Activated T-helper 1 cell treated with anti-CD3 and anti-CD28 coated beads, Interleukin-2, amount 50 U/mL, for 16 hours (primary cell): ENCODE measurements at places on chromosomes 3 and 15.

DNA sequence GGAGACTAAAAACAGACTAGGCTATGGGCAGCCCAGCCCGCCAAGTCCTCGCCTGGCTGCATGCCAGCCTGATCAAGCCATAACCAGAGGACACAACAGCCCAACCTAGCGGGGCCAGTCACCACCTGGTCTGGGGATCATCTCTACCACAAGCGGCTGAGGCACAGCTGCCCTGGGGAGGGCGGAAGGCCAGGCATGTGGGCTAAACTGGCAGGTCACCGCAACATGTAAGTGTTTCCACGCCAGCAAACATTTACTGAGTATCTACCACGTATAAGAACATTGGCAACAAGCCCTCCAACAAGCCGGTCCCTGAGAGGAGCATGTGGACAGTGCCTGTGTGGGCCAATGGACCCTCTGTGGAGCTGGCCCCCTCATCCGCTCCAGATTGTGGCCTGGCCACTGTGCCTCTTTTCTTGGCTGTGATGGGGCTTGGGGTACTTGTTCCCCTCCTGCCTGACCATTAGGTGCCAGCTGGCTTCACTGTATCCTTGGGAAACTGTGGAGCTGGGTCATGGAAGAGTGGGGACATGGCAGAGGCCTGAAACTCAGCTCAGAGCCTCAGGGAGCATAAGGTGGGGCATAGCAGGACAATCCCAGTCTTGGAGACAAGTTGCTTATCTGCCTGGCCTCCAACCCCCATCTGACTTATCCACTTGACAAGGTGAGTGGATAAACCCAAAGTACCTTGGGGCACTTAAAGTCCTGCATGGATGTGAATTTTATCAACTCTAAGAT lies 9.0 kb downstream of the UBXN7 start:
- DNase-seq: no peak

- DNase-seq: no peak
Observed at GRCh38 chr3:155192957-155193746, 100.3 kb downstream of the STRIT1 start.

DNA sequence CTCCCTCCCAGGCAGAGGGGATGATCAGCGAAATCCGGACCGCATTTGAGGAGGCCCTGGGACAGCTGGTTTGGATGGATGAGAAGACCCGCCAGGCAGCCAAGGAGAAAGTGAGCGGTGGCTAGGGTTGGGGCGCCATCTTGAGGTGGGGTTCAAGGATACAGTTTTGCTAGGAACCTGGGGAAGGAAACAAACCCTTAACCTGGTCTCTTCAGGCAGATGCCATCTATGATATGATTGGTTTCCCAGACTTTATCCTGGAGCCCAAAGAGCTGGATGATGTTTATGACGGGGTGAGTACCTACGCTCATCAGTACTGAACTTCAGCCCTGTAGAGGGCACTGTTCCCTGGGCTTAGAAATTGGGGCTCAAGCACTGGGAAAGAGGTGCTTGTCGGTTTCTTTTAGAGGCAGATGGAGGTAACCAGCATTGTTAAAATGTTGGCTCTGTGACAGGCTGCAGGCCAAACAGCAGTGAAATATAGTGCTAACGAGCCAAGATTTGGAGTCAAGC lies 9.6 kb upstream of the PSMD2 start:
- DNase-seq: peak; percentile 44

GRCh38 chr3:136281966-136282520 lies 31.9 kb downstream of the PCCB start:
- DNase-seq: no peak

DNA sequence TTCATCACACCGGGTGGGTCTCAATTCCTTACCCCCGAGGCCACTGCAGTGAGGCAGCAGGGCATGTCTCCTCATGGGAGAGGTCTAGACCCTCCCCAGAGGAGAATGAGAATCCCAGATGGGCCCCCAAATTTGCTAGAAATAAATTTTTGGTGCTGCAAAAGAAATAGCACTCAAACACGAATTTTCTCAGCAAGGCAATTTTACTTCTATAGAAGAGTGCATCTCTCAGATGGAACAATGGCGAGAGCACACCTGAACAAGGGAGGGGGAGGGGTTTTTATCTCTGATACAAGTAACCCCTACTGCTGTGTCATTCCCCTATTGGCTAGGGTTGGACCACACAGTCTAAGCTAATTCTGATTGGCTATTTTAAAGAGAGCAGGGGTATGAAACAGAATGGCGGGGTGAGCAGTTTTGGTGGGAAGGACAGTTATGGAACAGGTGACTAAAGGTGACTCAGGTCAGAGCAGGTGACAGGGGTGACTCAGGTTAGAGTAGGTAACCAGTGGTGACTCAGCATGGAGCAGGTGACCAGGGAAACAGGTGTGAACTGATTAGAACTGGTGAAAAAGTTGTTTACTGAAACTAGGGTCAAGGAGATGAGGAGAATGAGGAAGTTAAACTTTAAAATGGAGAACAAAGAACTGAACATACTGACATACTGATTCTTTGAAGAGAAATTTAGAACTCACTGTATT lies 93.0 kb upstream of the WNT7A start:
- DNase-seq: no peak

DNA sequence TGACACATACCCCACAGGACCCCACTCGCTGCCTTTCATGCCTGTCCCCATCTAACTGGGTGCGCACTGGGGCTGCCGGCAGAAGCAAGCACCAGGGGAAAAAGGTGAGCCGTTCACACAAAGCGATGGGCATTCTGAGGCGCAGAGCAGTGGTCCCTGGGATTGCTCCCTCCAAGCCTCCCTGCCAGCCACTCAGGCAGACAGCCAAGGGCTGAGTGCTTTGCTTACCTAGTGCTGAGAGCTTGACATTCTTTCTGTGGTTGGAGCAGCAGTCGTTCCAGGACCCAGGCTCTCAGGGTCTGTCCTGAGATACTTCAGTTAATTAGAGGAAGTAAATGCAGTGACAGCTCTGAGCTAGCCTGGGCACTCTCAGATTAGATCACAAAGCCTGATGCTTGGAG lies 5.7 kb downstream of the ESYT3 start:
- DNase-seq: no peak

GRCh38 chr15:43828061-43828657 lies 1.4 kb downstream of the WDR76 start:
- no peak for DNase-seq

DNA sequence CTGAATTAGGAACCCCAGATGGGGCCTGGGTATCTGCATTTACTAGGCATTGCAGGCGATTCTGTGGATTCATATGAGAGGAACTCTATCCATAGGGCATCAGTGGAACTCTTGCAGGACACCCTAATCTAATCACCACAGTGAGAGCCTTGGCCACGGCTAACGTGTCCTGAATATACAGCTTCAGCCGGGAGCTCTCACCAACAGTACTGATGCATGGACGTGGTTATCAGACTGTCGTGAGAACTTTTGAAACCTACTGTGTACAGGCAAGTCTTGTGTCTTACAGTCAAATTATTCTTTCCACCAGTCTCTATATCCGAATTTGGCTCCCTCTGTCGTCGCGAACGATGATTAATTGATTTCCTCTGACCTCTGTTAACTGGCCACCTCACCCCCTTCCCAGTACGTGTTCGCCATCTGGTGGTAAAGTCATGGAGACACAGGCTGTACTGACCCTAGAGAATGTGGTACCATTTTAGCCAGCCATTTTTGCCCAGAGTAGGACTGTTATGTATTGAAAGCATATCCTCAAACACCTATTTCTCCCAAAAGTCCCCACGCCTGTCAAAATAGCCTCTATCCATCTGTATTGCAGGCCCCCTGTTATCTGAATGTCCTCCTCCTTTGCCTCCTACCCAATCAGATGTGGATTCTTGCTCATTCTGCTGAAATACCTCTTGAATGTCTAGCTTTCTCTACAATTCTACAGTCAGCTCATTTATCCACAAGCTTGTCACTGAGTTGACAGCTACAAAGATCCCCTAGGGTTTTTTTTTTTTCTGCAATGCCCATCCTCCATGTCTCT lies 39.7 kb downstream of the GLDN start:
- DNase-seq: no peak

- DNase-seq: no peak
Observed at GRCh38 chr3:168422843-168423242, 327.1 kb upstream of the GOLIM4 start.

DNA sequence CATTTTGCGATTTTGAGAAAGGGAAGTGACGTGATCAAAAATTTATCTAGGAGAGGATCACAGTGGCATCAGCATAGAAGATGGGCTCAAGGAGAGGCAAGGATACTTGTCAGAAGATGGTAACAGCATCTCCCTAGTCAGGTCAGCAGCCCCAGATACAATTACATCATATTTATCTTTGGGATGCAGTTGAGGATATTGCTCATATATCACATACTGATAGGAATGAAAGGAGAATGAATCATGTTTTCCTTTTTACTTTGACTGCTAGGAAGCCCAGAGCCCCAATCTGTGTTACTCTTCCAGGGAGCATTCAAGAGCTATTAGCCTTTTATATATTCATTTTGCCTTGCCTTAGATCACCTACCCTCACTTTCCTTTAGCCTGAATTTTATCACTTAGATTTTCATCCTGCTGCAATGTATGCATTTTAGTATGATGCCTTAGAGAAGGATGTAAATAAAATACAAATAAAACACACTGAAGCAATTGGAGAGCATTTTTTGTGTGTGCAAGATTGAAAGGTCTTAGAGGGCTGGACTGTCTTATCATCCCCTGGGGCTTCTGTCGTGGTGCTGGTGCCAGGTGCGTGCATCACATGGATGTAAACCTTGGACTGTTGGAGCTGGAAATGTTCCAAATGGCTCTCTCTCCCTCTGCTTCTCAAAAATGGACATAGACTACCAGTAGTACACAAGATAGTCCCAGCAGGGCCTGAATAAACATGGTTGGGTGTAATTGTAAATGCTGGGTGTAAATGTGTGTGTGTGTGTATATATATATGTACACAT lies 40.3 kb downstream of the CORO2B start:
- DNase-seq: no peak

DNA sequence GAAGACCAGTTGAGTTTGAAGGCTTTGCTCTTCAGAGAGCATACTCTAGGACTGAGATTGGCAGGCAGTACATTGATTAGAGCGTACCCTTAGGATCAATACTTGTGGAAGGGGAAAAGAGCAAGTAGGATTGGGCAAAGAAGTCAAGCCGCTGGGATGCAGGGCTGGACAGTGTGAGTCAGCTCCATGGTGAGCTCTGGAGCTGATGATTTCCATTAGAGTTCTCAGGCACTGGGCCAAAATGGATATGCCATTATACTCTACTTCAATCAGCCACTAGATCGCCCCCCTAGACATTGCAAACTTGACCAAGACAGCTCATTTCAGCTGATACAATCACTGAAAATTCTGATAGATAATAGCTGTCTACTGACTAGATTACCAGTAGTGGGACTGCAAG lies 432.7 kb upstream of the ALCAM start:
- no peak for DNase-seq

DNA sequence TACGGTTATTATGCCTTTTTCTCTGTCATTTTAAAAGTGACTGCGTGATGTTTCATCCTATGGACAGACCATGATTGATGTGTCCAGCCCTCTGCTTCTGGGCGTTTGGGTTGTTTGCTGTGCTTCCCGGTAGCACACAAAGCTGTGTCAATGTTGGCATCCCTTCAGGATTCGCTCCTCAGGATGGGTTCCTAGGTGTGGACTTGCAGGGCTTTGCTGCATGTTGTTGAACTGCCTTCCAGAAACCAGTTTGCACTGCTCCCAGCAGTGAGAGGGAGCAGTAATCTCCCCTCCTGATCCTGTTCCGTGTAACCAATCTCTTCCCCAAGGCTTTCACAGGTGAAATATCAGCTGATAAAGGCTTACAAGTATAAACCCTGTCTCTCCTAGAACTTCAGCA lies 787 bp downstream of the TRPM1 start:
- DNase-seq: no peak

- no peak for DNase-seq
Observed at GRCh38 chr3:136819392-136819730, 435 bp downstream of the SLC35G2 start.

GRCh38 chr3:45032113-45032512 lies 6.0 kb downstream of the CLEC3B start:
- no peak for DNase-seq

DNA sequence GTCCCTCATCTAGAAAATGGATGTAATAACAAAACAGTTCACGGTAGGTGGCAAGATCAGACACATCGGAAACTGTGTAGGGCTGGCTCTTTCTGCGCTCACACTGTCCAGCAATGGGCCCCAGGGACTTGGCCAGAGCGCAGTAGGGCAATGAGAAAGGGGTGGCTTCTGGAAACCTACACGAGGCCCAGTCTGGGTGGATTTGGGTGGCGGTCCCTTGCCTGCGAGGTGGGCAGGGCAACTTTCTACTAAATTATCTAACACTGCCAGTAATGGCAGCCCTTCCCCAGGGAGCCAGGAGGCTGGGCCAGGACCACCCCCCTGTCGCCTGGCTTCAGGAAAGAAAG lies 2.1 kb upstream of the TNK2 start:
- DNase-seq: no peak

- no peak for DNase-seq
Observed at GRCh38 chr3:10957976-10958749, 34.4 kb upstream of the SLC6A1 start.

- no peak for DNase-seq
Observed at GRCh38 chr3:59380146-59380545, 330.3 kb upstream of the CFAP20DC start.

DNA sequence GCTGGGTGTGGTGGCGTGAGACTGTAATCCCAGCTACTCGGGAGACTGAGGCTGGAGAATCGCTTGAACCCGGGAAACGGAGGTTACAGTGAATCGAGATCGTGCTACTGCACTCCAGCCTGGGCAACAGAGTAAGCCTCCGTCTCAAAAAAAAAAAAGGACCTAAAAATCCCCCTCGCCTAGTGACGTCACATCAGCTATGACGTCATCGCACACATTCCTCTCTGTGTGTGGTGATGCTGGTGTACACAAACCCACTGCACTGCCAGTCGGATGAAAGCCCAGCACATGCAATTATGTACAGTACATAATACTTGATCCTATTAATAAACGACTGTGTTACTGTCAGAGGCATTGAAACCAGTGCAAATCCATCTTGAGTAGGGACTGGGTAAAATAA lies 40.2 kb upstream of the SEC61A1 start:
- DNase-seq: no peak

DNA sequence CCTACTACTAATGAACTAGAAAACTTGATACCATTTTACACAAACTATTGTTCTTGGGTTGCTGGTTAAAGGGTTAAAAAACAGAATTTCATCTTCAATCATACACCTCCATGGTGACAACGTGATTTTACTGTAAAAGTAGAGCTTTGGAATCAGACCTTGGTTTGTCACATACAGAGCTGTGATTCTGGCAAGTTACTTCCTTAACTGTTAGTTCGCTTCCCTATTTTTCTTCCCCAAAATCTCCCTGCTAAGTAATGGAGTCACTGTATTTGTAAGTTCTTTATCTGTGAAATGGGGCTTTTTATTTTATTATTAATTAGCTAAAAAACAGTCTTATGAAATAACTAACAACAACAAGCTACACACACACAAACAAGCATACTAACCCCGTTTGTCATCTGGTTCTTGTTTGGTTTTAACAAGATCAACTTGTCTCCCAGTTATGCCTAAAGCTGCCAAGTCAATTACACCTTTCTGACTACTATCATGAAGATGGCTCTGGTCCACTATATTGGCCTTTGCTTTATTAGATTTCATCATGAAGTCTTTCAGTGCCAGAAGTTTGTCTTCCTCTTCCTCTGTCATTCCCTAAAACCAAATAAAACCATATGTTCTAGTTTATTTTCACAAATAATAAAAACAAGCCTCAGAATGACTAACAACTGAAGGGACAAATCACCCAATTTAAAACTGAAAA lies 38.6 kb downstream of the PIK3R4 start:
- DNase-seq: no peak

- DNase-seq: no peak
Observed at GRCh38 chr15:39788108-39788507, 5.5 kb upstream of the FSIP1 start.
